Activated CD8-positive, alpha-beta T cell treated with anti-CD3 and anti-CD28 coated beads, Interleukin-2, amount 10 ng/mL, durations not matched to agents 7 days and 5 days (primary cell): ENCODE measurements at places on chromosomes 2 and 18. TPM values are rescaled to one million over a fixed set of nuclear protein-coding genes. Genes with fewer than 3 reads are reported as not detected.

- DNase-seq: no peak
These were observed 146.8 kb downstream of the LNPK start for GRCh38 chr2:175855236-175855635.

The ZNF396 gene
- total RNA-seq: 0.60 TPM

GRCh38 chr2:176653479-176654443 lies 384.5 kb downstream of the MTX2 start:
- peak; percentile 59 for DNase-seq

DNA sequence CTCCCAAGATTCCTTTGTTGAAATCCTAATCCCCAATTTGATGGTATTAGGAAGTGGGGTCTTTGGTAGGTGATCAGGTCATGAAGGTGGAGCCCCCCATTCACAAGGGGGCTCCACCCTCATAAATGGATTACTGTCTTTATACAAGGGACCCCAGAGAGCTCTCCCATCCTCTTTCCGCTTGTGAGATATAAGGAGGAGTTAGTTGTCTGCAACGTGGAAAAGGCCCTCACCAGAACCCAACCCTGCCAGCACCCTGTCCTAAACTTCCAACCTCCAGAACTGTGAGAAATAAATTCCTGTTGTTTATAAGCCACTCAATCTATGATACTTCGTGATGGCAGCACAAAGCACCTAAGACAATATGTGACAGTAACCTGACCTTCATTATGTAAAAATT lies 684.1 kb upstream of the HS6ST1 start:
- no peak for DNase-seq

DNA sequence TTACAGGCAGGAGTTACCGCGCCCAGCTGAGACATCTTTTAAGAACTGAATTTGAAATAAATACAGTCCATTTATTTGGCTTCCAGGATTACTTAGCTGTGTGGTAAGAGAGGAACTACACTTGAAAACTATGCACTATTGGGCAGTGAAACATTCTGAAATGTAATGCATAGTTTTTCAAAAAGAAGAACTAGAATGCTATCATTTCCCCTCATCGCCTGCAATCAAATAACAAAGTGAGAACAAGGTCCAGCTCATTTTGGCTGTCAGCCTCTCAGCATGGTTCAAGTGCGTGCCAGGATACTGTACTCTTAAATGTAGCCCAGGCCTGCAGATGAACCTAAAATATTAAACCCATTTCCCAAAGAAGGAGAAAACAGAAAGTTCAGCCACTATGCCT lies 76.6 kb upstream of the ARL5A start:
- no peak for DNase-seq

- DNase-seq: no peak
These were observed 247.7 kb downstream of the PTPRM start for GRCh38 chr18:7814754-7815315.

- DNase-seq: peak; percentile 84
These were observed 36.2 kb downstream of the CHST10 start for GRCh38 chr2:100381240-100381639.

DNA sequence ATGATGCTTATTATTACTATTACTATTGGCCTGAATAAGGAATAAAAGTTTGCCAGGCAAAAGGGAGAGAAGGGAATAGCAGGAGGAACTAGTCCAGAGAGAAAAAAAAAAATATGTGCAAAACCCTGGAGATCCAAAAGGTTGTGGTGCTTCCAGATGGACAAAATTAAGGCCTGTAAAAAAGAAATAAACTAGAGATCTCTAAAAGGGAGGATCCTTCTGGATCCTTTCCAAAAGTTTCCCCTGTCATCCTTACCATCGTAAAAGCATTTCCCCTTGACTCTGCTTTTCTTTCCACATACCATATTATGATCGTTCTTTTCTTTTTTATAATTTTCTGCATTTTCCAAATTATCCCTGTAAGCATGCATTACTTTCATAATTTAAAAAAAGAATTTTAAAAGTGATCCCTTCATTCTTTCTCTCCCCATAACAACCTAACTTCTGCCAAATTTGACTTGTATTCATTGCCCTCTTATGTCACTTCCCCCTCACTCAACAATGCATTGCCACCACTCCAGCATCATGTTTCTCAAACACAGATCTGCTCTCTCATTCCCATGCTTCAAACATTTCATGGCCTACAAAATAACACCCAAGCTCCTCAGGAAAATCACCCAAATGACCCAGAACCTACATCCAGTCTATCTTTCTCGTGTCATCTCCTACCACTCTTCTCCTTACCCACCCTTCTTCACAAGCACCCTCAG lies 40.3 kb downstream of the RBMS1 start:
- no peak for DNase-seq

DNA sequence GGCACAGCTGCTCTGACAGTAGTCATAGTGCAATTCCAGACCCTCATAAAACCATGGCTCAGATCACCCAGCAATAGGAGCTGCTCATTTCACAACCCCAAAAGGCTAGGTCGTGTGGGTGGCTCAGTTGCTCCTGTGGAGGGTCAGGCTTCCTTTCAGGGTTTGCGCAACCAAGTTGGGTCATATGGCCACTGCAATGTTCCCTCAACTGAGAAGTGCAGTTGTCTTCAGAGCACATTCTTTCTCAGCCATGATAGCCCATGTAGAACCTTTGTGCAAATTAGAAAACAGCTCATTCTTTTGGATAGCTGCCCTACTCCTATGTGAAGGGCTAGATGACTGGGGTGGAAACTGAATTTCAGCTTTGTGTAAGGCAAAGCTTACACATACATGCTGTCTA lies 3.2 kb downstream of the SERPINB13 start:
- DNase-seq: no peak

DNA sequence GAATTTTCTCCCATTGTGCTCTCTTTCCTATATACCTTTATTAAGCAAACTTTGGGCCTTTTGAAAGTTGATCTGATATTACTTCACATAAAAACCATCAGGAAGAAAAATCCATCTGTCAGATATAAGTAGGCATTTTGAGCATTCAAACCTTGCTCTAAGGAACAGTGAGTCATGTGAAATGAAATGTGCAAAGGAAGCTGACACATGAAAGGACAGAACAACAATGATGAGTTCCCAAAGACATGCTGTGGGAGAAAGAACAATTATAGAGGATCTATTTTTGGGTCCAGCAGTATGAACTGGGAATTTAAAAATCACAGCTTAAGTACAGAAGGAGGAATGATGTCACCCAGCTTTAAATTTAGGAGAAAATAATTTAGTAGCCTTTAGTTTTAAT lies 18.1 kb downstream of the CALCRL start:
- no peak for DNase-seq

GRCh38 chr2:3414133-3414860 lies 34.8 kb downstream of the TRAPPC12 start:
- no peak for DNase-seq

- no peak for DNase-seq
These were observed 101.4 kb upstream of the RAB6C start for GRCh38 chr2:129877795-129878775.

The CREG2 gene
- not detected for total RNA-seq

DNA sequence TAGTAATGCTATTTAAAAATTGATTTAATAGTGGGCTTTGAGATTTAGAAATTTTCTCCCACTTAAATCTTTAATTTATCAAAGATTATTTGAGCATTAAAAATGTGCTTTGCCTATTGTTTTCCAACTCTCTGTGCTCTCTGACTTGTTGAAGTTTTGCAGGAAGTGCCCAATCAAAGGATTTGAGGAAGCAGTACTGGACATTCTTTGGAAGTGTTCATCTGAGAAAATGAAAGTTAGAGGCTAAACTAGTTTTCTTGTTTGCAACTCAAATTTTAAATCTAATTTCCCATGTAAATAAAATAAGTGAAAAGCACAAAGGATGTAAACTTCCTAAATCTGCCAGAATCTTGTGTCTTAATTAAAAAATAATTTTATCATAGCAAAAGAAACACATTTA lies 89.1 kb downstream of the CAMKMT start:
- DNase-seq: no peak

DNA sequence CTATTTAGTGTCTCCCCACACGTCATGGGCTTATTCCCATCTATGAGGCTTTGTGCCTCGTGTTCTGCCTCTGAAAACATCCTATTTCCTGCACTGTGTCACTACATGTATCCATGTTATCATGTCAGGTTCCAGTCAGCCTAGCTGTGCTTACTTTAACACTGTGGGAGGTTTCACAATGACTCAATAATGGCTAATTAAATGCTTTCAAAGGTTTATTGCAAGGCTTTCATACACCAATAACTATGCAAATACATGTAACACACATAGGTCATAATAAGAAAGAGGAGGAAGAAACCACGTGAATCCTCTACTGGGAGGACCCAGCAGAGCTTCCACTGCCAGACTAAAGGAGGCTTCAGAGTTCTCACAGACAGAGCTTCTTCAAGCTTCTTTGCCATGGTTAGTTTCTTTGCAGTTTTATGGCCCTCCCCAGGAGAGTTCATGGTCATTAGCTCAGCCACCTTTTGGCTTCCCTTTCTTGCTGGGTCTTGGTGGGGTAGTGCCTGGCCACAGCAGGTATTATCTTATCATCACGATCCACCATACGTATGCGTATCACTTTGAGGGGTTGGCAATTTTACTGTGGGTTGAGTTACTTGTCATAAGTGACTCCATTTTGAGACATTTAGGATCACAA lies 5.1 kb upstream of the COLEC12 start:
- DNase-seq: no peak

The UNC80 gene
- not detected for total RNA-seq

The FRZB gene
- total RNA-seq: not detected

The MATN3 gene
- not detected for total RNA-seq

DNA sequence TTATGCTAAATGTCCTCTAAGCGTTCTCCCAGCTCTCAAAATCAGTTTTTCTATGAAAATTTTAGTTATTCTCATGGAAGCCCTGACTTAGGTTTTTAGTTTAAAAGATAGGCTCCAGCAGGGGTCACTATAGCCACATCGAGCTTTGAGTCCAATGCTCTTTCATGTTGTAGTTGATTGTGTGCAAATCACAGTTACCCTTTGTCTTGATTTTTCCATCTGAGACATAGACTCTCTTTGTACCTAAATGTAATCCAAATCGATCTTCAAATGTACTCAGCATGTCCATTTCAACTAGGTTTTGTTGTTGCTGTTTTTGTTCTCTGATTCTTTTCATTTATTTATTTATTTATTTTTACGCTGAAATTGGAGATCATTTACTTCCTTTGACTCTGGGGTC lies 26.4 kb upstream of the MSTN start:
- peak; percentile 66 for DNase-seq

The SETBP1 gene
- total RNA-seq: 7.0 TPM

The DPP4 gene
- 158 TPM for total RNA-seq

The MBD2 gene
- 122 TPM for total RNA-seq

- no peak for DNase-seq
These were observed 9.4 kb upstream of the GPR55 start for GRCh38 chr2:230934231-230935129.

DNA sequence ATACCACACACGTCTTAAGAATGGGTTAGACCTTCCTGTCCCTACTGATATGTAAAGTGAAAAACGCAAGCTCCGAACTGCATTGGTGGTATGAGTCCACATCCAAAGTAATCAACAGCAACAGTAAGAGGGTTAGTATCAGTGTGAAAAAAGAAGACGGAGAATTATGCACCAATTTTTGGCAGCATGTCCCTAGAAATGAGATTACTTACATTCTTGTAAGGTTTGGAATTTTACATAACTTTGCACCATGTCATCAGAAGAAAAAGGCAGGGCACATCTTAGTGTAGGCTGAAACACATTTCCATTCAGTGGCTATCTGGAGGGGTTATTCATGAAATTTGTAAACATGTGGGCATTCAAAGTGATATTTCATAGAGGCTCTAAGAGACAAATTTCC lies 88.2 kb downstream of the LONRF2 start:
- no peak for DNase-seq

The PROM2 gene
- total RNA-seq: 0.47 TPM

The FKBP1B gene
- total RNA-seq: 3.2 TPM

The LYG2 gene
- total RNA-seq: not detected

The MTCL1 gene
- 1.6 TPM for total RNA-seq

DNA sequence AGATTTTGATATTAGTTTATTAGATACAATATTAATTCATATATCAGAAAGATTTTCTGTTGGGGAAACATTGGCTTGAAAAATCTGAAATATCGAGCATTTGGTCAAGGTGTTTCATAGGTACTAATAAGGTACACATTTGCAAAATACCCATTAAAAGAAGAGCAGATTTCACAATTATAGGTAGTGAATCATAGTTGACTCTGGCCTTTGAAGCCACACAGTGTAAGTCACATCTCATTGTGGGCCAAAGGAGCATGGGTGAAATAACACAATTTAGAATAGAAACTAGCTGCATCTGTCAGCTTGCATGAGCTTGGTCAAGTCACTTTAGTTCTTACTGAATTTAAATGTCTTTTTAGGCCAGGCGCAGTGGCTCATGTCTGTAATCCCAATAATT lies 4.9 kb downstream of the KDM3A start:
- DNase-seq: no peak

GRCh38 chr2:216188559-216188850 lies 79.4 kb downstream of the XRCC5 start:
- no peak for DNase-seq

The FAM228A gene
- total RNA-seq: not detected

GRCh38 chr18:80175451-80176204 lies 66.6 kb downstream of the ADNP2 start:
- DNase-seq: peak; percentile 76

The LAMA3 gene
- total RNA-seq: 0.63 TPM

- no peak for DNase-seq
These were observed 31.8 kb downstream of the TBC1D8 start for GRCh38 chr2:101119431-101119830.

DNA sequence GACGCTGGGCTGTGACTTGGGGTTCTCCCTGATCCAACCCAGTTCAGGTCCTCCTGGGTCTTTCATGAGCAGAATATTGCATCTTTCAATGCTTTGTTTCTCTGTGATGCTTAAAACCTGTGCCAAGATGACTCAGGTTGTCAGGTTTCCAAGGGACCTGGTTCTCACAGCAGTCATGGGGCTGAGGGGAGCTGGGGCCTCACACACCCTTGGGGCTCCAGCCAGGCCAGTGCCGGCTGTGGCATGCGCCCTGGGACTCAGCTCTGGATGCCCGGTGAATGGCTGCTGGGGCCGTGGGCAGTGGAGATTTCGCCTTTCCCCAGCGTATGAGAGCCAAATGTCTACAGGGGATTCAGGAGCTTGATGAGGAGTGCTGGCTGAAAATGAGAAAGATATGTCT lies 29.6 kb downstream of the EDAR start:
- no peak for DNase-seq

- no peak for DNase-seq
These were observed 89.9 kb upstream of the EPC2 start for GRCh38 chr2:148554459-148555247.

The TTN gene
- 12.8 TPM for total RNA-seq

The TUBB8B gene
- total RNA-seq: not detected

The RHOB gene
- 1.2 TPM for total RNA-seq

The DSEL gene
- total RNA-seq: 0.05 TPM

DNA sequence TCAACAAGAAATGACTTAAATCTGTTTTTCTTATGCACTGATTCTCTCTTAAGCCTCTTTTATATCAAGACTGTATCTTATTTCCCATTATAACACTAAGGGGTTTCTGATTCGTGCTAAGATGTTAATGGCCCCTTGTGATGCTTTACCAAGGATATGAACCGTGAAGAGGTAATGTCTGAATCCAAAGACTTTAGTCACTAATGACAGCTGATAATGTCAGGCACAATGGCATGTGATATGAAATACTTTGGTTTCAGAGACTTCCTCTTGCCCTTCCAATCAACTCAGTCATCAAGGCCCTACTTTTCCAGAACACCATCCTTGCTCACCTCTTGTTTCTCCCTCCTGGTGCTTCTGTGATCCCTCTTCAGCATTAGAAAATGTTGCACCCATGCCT lies 262.8 kb downstream of the KCNE4 start:
- DNase-seq: no peak

The SCN7A gene
- not detected for total RNA-seq

GRCh38 chr2:229489016-229489415 lies 217.9 kb upstream of the PID1 start:
- DNase-seq: no peak
